ENCODE measurements at places on chromosomes 4 and X. TPM values are rescaled to one million over a fixed set of nuclear protein-coding genes. Genes with fewer than 3 reads are reported as not detected.

Gene CWH43
- not detected for polyA plus RNA-seq

Gene SLC10A7
- polyA plus RNA-seq: 2.4 TPM

DNA sequence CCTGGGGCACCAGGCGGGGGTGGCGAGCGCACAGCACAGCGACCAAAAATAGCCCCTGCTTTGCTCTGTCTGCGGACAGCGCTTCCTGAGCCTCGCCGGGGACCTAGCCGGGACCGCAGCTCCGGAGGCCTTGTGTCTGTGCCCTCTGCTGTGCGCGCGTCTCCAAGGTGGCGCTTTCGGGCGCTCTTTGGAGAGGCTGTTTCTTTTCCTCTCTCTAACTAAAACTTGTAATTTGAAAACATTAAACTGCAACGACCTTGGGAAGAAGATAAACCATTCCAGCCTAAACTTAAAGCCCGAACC is 3.4 kb downstream of the ARX start:
- no peak for DNase-seq

DNA sequence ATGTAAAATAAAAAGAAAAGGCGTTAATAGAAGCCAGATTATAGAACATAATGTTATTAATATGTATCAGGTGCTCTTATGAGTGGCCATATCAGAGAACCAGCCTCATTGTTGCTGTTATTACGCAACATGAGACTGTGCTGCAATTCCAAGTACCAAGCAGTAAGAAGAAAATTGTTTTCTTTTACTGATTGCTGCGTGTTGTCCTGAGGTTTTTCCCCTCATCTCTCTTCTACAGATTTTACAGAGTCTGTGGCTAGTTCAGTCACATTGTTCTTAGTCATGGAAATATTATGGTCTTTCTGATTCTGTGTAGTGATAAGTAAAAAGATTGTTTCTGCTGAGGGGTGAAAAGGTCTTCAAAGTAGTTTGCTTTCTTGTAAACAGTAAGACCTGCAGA is 55.9 kb downstream of the NPNT start:
- no peak for DNase-seq

GRCh38 chr4:4781936-4782707 is 77.3 kb upstream of the MSX1 start:
- no peak for DNase-seq

DNA sequence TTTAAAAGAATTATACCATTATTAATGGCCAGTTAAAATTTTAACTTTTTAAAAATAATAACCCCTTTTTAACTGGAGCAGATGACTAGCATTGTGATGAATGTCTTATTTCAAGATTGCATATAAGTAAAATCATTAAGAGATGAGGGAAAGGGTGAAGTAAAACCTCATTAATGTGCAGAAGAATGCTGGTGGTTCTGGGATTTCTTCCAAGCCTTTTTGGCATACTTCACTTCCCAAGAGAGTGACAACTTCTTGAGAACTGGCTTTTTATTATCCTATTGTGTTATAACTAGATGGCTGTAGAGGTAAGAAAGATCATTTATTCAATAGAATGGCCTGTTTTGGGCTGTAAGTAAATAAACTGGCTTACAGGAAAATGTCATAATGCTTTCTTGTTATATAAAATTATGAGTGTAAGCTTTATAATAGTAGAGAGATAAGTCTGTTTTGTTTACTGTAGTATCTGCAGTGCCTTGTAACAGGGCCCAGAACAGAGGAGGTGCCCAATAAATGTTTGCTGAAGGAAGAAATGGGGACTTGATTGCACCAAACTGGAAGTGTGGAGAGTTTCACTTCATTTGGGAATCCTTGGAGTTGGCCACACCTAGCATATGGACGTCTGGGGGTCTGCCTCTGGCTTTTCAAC is 242.9 kb upstream of the PITX2 start:
- DNase-seq: no peak

GRCh38 chr4:174764105-174764729 is 64.8 kb downstream of the GLRA3 start:
- DNase-seq: no peak

Gene SLC7A11
- 0.04 TPM for polyA plus RNA-seq

Gene VSIG4
- 27.4 TPM for polyA plus RNA-seq

Gene NALF2
- 1.5 TPM for polyA plus RNA-seq
